Foreskin melanocyte (primary cell): ENCODE measurements at places on chromosomes 3 and 15.
A peak's percentile ranks its signal among the peaks of the same experiment; 100 is the strongest.

GRCh38 chr3:56131974-56132590, 336.2 kb downstream of the ERC2 start:
- peak; percentile 1 for DNase-seq

DNA sequence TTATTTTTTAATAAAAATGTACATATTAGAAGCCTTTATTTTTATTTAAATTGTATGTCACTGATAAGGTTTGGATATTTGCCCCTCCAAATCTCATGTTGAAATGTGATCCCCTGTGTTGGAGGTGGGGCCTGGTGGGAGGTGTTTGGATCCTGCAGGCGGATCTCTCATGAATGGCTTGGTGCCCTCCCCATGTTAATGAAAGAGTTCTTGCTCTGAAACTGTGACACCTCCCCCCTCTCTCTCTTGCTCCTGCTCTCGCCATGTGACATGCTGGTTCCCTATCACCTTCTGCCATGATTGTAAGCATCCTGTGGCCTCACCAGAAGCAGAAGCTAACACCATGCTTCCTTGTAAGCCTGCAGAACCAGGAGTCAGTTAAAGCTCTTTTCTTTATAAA, 13.0 kb downstream of the AGTR1 start:
- no peak for DNase-seq

DNA sequence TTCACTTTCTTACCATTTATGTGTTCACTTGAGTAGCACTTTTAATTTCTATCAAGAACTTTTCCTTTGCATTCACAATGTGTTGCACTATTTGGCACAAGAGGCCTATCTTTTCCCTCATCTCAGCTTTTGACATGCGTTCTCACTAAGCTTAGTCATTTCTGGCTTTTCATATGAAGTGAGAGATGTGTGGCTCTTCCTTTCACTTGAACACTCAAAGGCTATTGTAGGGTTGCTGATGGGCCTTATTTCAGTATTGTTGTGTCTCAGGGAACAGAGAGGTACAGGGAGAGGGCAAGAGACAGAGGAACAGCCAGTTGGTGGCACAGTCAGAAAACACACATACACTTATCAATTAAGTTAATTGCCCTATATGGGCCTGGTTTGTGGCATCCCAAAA, 127.4 kb upstream of the MLF1 start:
- no peak for DNase-seq

DNA sequence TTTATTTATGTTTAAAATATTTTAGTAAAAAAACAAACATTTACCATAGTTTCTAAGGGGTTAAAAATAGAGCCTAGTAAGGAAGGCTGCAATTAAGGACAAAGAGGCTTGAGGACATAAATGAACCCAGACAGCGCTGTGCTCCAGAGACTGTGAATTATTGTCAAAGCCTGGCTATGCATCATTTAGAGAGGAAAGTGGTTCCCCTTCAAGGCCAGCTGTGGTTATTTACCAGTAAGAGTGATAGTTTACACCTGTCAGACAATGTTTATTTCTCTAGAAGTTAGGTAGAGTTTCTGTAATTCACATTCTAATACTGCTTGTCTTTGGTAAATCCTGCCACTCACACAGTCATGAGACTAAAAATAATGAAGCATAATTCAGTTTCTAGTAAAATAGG, 32.4 kb upstream of the PIK3R4 start:
- no peak for DNase-seq

GRCh38 chr3:138042043-138042442, 32.1 kb downstream of the CLDN18 start:
- DNase-seq: peak; percentile 17
